ENCODE measurements at places on chromosomes 13 and 19. TPM values are rescaled to one million over a fixed set of nuclear protein-coding genes. Genes with fewer than 3 reads are reported as not detected.

Gene SHISA7
- total RNA-seq = 0.05 TPM

Gene BEST2
- not detected for total RNA-seq

Gene ZNF578
- total RNA-seq = 1.1 TPM

Gene DLEU7
- not detected for total RNA-seq

DNA sequence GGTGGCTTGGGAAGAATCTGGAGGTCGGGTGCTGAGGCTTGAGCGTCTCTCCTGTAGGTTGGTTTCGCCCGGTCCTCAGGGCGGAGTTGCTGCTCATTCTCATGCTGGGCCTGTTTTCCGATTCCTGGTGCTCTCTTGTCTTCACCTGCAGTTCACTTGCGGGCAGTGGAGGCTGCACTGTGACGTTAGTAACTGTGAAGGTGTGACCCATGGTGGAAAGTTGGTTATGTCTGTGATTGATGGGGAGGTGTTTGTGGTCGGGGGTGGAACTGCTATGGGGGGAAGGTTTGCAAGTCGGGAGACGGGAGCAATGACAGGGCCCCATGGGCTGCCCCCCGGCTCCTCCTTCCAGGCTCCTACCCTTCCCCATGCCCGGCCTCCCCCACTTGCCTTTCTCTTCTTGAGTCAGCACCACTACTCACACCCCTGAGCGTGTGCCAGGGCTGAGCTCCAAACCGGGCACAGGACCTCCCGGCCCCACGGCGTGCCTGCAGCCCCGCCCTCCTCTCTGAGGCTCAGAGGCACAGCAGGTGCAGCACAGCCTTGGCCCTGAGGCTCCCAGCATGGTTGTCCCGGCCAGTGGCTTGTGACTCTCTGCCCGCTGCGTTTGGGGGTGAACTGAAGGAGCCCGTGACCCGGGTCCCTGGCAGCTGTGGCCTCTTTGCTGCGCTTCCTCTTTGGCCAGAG lies 79.1 kb downstream of the ATP11A start:
- no peak for DNase-seq
- no peak overlapping the region for H3K27ac ChIP-seq
- H3K4me1 ChIP-seq = peaks cover 28% of the 10 kb centered on the region
- H3K36me3 ChIP-seq = peaks cover 4% of the 10 kb centered on the region

DNA sequence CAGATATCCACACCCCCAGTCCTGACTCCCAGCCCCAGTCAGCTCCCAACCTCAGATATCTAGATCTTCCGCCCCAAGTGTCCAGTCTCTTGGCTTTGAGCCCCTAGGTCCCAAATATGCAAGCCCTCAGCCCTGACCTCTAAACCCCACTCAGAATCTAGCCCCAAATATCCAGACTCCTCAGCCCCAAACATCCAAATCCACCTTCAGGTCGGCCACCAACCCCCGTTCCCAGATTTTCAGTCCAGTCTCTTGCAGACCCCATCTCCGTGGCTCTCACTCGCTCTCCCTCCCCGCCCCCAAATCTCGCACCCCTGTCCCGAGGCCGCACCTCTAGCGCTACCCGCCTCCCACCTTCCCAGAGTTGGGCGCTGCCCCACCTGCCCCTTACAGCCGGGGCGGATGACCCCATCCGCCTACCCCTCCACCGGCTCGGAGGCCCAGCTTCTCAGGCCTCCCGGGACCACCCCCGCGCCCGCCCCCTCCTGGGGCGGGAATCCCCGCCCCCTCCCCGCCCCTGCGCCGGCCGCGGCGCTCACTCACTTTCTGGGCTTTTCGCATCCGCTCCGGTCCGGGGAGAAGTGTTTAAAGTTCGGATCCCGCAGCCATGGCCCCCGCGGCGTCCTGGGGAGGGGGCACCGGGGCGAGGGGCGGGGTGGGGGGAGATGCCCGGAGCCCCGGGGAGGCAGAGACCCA lies 604 bp downstream of the ERFL start:
- peaks cover 51% of the 10 kb centered on the region for H3K27me3 ChIP-seq
- no peaks in the 10 kb centered on the region for H3K36me3 ChIP-seq
- H3K27ac ChIP-seq = no peak overlapping the region

DNA sequence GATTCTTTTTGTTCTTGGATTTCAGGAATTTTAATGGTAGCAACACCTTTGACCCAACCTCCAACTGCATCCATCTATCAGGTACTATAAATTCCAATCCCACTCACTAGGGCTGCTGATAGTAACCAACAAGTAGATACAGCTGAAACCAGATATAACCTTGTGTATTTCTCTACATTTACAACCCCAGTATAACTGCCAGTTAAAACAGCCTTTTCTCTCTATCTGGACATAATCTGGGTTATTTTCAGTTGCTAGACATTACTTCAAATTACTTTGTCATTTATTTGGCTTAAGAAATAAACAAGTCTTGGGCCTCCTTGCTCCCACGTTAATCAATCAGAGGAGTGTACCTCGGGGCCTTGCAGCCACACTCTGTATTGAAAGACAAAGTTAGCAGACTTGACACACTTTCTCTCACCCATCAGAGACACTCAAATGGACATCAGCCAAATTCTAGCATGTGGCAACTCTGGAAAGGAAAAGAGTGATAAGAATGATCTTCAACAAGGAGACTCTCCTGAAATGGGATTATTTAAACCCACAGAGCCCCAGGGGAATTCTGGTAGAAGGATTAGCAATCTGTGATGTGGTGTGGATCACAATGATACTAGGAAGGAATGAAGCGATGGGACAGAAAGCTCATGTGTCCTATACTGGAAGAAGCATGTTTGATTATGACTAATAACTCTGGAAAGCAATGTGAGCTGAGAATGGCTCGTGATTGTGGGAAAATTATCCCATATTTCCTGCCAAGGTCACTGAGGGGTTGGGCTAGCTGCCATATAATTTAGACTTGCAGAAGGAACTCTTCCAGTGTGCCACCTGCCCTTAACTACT lies 157.5 kb downstream of the FLT1 start:
- no peak overlapping the region for H3K4me3 ChIP-seq
- H3K4me1 ChIP-seq = peaks cover 33% of the 10 kb centered on the region
- no peak overlapping the region for H3K27ac ChIP-seq
- DNase-seq = no peak

DNA sequence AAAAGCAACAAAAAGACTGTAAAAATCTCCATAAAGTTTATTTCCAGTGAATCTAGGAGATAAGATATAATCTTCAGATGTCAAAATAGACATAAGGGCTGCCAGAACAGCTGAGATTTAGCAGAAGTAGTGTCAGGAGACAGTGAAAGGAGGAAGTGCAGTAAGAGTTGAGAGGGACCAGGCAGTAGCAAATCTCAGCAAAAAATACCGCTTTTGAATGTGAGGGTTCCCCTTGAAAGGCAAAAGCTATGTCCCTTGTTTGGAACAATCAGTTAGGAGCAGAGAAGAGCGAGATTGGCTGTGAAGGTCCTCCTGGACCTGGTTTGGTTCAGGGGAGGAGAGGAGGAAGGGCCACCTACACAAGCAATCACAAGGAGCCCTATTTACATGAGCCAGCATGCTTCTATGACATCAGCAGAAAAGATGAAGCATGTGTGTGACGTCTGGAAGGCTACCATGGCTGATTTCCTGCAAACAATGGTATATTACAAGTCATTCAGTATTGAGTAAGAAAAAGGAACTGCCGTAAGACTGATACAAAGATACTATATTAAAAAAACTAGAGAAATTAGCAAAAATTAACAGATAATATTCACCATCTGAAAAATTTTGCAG lies 98.9 kb upstream of the SIAH3 start:
- no peak for DNase-seq
- no peaks in the 10 kb centered on the region for H3K4me1 ChIP-seq
- no peak overlapping the region for H3K27ac ChIP-seq
- H3K27me3 ChIP-seq = no peaks in the 10 kb centered on the region

GRCh38 chr13:103731959-103732358 lies 665.7 kb upstream of the SLC10A2 start:
- H3K4me3 ChIP-seq = no peak overlapping the region
- no peaks in the 10 kb centered on the region for H3K27me3 ChIP-seq
- no peak for DNase-seq

GRCh38 chr19:35882114-35882832 lies 13.9 kb downstream of the APLP1 start:
- H3K27me3 ChIP-seq = peaks cover 6% of the 10 kb centered on the region
- H3K27ac ChIP-seq = no peak overlapping the region
- no peak for DNase-seq

- no peak overlapping the region for H3K27ac ChIP-seq
- no peaks in the 10 kb centered on the region for H3K36me3 ChIP-seq
- H3K27me3 ChIP-seq = no peaks in the 10 kb centered on the region
- no peaks in the 10 kb centered on the region for H3K4me1 ChIP-seq
Measured at GRCh38 chr13:22428188-22428828, 752.5 kb upstream of the SGCG start.

DNA sequence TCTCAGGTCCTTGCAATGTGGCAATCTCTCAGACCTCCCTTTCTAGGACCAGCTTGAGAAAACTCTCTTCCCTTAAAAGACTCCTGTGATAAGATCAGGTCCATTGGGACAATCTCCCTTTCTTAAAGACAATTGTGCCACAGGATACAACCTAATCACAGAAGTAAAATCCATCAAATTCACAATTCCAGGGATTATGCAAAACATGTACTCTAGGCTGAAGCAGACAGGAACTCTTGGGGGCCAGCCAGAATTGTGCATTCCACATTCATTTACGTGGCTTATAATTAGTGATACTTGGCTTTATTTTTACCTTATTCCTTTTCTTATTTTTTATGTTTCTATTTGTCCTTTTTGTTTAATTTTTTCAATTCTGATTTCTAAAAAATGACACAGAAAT lies 257.9 kb downstream of the KLF12 start:
- peaks cover 8% of the 10 kb centered on the region for H3K36me3 ChIP-seq
- H3K4me3 ChIP-seq = no peak overlapping the region
- DNase-seq = no peak
- H3K27ac ChIP-seq = no peak overlapping the region
- no peaks in the 10 kb centered on the region for H3K27me3 ChIP-seq
- H3K4me1 ChIP-seq = peaks cover 4% of the 10 kb centered on the region

DNA sequence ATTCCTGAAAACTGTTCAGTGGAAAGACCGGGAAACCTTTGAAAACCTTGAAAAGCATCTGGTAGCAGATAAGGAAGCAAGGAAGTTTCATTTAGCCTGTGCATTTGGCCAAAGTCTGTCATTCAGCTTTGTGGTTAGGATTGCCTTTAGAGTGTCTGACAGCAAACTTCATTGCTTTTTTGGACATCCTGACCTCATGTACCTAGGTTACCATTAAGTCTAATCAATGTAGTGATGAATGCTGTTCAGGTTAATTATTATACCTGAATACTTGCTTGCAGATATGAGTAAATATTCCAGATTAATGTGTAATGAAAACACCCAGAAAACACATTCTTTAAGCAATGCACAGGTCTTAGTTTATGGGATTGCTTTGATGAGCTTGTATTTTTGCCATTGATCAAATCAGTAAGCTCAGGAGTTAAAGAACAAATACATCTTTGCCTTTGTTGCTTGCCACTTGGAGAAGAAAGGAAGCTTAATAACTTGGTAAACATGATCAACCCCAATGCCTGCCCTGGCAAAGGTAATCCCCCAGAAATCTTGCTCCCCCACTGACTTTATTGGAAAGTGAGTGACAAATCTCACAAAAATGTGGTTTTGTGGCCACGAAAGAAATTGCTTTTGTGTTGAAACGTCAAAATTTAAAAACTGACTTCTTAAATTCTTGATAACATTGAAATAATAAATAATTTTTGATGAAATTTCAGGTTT lies 87.4 kb downstream of the SLC15A1 start:
- H3K27ac ChIP-seq = no peak overlapping the region
- peaks cover 4% of the 10 kb centered on the region for H3K4me1 ChIP-seq
- no peaks in the 10 kb centered on the region for H3K27me3 ChIP-seq
- H3K4me3 ChIP-seq = no peak overlapping the region
- DNase-seq = no peak
- no peaks in the 10 kb centered on the region for H3K36me3 ChIP-seq

GRCh38 chr13:77345150-77345780 lies 18.4 kb upstream of the MYCBP2 start:
- H3K27me3 ChIP-seq = no peaks in the 10 kb centered on the region
- no peak for DNase-seq
- no peak overlapping the region for H3K4me3 ChIP-seq
- H3K27ac ChIP-seq = no peak overlapping the region

DNA sequence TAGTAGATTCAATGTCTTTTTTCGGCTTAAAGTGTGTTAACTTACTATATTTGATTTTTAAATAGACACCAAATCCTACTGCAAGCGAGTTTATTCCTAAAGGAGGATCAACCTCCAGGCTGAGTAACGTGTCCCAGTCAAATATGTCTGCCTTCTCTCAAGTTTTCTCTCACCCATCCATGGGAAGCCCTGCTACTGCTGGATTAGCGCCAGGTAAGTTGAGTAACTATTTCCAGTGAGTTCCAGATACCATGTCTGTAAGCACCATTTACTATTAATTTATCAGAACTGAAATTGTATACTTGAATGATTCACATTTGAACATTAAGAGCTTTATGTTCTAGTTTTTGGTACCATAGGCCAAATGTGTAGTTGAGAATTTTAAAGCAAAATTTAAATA lies 81.8 kb downstream of the PAN3 start:
- H3K27me3 ChIP-seq = no peaks in the 10 kb centered on the region
- H3K4me1 ChIP-seq = no peaks in the 10 kb centered on the region
- no peak overlapping the region for H3K4me3 ChIP-seq
- H3K27ac ChIP-seq = no peak overlapping the region
- no peak for DNase-seq
- H3K36me3 ChIP-seq = peaks cover 9% of the 10 kb centered on the region

- no peaks in the 10 kb centered on the region for H3K36me3 ChIP-seq
- H3K27me3 ChIP-seq = no peaks in the 10 kb centered on the region
- H3K4me3 ChIP-seq = peak overlapping the region; percentile 11
- H3K4me1 ChIP-seq = peaks cover 21% of the 10 kb centered on the region
- no peak for DNase-seq
Measured at GRCh38 chr13:80083853-80084676, 256.9 kb downstream of the SPRY2 start.

GRCh38 chr13:27006519-27007161 lies 165.0 kb downstream of the USP12 start:
- peak overlapping the region; percentile 8 for H3K27ac ChIP-seq
- no peak for DNase-seq
- no peaks in the 10 kb centered on the region for H3K36me3 ChIP-seq
- H3K27me3 ChIP-seq = peaks cover 70% of the 10 kb centered on the region

GRCh38 chr13:48448285-48448958 lies 35.5 kb upstream of the LPAR6 start:
- no peak overlapping the region for H3K4me3 ChIP-seq
- no peak overlapping the region for H3K27ac ChIP-seq
- peaks cover 14% of the 10 kb centered on the region for H3K36me3 ChIP-seq
- peaks cover 4% of the 10 kb centered on the region for H3K4me1 ChIP-seq

DNA sequence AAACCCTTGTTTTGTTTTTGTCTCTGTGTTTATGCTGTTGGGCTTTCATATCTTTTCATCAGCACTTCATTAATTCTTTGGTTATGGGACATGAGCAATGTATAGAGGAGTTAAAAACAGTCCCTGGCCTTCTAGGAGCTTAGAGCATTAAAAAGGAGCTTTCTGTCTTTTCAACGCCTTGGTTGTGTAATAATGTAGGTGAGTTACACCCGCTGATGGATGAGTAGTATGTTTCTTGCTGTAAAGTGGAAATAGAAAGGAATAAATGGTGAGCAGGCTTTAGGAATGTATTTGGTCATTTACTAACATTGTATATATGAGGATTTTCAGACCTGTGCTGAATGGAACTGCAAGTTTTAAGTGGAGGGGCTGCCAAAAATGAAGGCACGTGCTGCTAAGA lies 121.5 kb upstream of the RNF113B start:
- peak overlapping the region; percentile 35 for H3K4me3 ChIP-seq
- H3K36me3 ChIP-seq = peaks cover 3% of the 10 kb centered on the region
- peaks cover 72% of the 10 kb centered on the region for H3K4me1 ChIP-seq
- no peak for DNase-seq

Data from type B pancreatic cell (in vitro differentiated cells).